ENCODE measurements at places on chromosomes 16 and 17. TPM values are rescaled to one million over a fixed set of nuclear protein-coding genes. Genes with fewer than 3 reads are reported as not detected.

Gene EVI2B
- total RNA-seq = 57.8 TPM

Gene BEAN1
- total RNA-seq = not detected

Gene CCL17
- total RNA-seq = not detected

Gene CACNG3
- total RNA-seq = not detected

Gene PRDM7
- not detected for total RNA-seq

Gene GNGT2
- total RNA-seq = 5.1 TPM

Gene RAB26
- not detected for total RNA-seq

Gene TMEM132E
- total RNA-seq = not detected

Gene C16orf87
- 5.6 TPM for total RNA-seq

DNA sequence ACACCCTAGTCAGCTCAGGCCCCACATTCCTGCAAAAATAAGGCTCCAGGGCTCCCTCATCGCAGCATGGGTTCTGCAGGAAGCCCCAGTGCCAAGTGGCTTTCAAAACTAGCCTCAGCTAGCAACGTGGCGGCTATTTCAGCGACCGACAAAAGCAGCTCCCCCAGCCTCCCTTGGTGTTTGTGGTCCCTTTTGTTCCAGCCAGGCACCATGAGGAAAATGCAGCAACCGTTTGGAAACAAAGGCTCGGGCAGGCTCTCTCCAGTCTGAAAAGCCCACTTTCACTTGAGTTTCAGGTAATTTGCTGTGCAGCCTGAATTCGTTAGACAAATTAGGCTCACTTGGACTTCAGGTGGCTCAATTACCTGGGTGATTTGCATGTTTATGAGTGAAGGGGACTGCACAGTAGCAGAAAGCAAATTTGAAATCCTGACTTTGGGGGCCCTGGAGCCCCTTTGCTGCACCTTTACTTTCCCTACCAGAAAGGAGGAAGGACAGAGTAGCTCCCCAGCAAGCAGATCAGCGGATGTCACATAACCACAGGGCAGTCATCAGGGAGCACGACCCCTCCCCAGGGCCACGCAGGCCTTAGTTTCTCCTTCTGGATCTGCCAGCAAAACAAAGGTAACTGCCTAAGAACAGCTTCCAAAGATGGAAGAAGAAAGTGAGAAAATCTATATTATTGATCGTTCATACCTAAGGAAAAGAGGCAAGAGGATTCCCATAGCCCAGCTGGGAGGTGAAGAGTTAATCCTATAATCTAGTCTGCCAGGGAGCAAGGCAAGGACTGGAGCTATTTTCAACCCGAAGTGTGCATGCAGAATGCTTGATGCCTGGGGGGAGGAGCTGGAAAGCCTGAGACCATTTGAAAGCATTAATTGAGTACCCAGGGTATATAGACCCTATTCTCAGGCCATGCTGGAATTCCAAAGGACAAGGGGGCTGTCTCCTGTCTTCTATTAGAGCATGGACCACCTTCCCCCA lies 143.1 kb upstream of the SDK2 start:
- no peak for DNase-seq

DNA sequence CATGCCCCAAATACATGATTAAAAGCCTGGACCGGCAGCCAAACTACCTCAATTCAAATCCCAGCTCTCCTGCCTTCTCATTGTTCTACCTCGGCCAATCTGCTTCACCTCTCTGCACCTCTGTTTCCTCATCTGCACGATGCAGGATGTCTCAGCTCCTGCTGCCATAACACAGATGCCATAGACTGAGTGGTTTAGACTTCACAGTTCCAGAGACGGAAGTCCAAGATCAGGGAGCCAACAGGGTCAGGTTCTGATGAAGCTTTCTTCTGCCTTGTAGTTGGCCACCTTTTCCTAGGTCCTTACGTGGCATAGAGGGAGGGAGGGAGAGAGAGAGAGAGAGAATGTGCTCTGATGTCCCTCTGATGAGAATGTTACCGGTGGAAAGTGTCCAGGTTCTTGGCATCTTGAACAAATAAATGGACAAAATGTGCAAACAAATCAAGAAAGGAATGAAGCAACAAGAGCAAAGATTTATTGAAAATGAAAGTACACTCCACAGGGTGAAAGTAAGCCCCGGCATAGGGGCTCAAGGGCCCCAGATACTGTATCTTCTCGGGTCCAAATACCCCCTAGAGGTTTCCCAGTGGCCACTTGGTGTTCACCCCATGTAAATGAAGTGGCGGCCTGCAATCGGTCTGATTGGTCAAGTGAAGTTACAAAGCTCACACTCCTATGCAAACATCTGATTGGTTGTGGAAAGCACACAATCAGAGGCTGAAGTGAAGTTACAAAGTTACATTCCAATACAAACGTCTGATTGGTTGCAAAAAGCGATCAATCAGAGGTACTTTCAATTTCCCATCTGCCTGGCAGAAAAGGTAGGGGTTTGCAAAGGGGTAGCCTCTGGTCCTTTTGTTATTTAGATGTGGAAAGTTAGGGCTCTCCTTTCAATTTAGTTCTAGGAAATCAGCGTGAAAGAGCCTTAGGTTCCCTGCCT lies 43.3 kb upstream of the ZCCHC14 start:
- no peak for DNase-seq

DNA sequence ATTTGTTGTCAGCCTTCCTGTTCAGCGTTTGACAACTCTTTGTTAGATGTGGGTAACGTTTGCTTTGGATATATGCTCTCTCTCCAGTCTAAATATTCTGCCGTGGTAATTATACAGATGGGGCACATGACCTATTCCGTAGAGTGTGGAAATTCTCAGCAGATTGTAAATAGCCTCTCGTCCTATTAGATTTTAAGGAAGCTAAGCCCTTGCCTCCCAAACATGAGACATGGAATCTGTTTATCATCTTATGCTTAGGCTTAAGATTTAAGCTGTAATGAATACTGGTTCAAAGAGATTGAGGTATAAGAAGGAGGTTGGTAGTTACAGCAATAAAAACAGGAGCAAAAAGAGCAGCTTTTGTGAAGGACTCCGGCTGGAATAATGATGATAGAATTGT lies 87.4 kb downstream of the RBFOX1 start:
- DNase-seq = no peak

DNA sequence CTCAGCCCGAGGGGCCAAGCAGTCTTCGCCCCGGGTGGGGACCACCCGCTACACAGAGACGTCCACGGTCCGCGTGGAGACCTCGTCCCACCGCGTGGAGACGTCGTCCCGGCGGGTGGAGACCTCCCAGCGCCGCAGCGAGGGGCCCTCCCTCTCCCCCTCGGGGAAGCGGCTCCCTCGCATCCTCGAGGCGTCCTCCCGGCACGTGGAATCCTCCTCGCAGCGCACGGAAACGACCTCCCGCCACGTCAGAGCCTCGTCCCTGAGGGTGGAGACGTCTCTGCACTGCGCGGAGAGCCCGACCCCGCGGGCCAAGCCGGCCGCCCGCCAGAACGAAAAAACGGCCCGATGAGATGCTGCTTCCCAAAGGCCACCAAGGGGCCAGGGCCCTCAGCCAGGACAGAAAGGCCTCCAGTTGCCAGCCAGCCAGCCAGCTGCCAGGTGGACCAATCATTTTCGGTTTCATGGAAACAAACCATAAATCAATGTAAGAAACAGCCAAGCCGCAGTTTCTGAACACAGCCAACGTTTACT lies 424 bp downstream of the C17orf100 start:
- no peak for DNase-seq

- no peak for DNase-seq
Measured at GRCh38 chr16:53717577-53717976, 13.6 kb downstream of the FTO start.

DNA sequence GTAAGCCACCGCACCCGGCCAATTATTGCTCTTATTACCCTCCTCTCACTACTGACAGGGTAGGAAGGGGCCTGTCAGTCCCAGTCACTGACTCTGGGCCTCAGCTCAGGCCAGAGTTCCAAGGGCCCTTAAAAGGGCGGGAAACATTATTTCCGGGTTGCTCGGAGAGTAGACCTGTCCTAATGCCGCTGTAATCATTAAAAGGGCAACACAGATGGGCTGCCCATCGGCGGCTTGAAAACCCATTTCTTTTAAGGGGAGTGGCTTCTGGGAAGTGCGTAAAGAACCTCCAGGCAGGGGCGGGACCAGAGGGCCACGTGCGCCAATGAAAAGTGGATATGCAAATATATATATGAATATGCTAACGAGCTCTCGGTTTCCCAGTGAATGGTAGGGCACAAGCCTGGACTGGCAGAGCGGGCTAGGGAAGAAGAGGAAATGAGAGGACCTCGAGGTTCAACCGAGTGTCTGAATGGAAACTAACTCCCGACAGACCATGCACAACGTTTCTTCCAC lies 26.6 kb downstream of the PIPOX start:
- no peak for DNase-seq

- DNase-seq = no peak
Measured at GRCh38 chr17:14815079-14815478, 450.0 kb downstream of the PMP22 start.

DNA sequence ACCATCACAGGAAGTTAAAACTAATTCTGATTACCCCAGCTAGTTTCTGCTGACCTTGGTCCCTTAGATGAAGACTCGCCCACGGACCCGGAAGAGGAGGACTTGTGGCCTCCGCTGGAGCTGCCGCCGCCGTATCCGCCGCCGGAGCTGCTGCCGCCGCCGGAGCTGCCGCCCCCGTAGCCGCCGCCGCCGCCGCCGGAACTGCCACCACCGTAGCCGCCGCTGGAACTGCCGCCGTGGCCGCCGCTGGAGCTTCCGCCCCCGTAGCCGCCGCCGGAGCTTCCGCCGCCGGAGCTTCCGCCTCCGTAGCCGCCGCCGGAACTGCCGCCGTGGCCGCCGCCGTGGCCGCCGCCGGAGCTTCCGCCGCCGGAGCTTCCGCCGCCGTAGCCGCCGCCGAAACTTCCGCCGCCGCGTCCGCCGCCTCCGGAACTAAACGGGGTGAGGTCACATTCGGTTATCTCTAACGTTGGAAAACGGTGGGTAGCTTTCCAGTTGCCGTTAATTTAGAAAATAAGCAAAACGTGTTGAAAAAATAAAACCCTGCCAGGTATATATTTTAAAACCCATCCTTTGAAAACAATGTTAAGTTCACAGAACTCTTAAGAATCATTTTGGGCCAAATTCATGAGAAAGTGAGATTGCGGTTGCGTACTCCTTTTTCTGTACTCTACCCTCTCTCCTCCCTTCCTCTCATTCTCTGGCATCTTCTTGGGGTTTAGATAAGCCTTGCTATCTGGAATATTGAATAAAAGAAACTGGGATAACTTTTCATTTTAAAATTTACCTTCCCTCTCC lies 3.5 kb downstream of the KRT10 start:
- DNase-seq = peak; percentile 74

DNA sequence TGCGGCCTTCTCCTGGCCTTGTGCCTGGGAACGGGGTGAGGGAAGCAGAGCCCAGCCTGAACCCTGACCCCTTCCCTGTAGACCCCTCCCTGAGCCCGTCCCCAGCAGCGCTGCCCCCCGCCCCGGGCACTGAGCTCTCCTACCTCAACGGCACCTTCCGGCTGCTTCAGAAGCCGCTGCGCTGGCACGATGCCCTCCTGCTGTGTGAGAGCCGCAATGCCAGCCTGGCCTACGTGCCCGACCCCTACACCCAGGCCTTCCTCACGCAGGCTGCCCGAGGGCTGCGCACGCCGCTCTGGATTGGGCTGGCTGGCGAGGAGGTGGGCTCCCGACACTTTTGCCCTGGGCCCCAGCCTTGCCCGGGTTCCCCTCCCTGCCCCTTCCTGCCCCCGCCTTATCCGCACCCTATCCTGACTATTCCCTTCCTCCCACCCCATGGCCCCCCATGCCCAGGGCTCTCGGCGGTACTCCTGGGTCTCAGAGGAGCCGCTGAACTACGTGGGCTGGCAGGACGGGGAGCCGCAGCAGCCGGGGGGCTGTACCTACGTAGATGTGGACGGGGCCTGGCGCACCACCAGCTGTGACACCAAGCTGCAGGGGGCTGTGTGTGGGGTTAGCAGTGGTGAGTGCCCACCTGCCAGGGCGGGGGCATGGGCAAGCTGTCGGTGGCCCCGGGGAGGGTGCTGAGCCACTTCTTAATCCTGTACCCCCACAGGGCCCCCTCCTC lies 62.1 kb downstream of the MRC2 start:
- no peak for DNase-seq

DNA sequence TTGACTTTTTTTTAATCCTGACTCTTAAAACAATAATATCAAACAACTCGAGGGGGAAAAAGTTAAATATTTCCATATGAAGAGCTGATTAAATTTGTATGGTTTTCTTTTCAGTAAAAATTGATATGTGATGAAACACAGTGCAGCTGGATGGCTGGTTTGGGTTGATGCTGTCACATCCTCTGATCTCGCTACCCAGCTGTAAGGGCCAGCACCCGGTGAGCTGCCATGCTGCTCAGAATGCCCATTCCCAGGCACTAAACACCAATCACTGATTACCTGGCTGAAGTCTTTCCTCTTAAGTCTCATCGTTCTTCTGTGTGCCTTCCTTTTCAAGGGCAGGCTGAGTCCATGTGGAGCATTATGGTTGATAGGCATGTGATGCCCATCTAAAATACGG lies 234.3 kb downstream of the IRX3 start:
- no peak for DNase-seq

DNA sequence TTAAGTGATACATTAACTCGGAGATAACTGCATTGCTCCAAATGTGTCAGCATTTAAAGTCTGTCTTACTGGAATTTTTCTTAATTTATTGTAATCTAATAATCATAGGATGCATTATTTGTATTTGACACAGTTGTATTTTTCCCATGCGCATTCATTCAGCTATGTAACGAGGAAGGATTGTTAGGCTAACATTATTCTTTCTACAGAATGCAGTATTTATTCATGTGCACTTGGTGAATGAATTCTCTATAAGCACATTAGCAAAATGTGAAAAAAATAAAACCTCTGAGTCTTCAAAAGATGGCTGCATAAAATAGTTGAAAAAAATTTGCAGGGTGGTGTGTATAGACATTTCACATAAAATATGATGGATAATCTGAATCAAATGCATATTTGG lies 168.6 kb downstream of the CNTNAP4 start:
- DNase-seq = no peak

DNA sequence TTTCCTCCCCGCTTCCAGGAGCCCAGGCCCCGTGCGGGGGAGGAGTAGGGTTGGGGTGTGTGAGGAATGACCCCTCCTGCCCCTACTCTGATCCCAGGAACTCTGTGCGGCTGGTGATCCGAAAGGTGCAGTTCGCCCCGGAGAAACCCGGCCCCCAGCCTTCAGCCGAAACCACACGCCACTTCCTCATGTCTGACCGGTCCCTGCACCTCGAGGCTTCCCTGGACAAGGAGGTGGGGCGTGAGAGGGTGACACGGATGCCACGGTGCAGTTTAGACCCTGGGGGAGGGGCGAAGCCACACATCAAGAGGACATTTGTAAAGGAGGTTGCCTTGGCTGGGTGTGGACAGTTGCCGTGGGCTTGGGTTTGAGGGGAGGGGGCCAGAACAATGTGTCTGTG lies 7.4 kb downstream of the ARRB2 start:
- DNase-seq = no peak

DNA sequence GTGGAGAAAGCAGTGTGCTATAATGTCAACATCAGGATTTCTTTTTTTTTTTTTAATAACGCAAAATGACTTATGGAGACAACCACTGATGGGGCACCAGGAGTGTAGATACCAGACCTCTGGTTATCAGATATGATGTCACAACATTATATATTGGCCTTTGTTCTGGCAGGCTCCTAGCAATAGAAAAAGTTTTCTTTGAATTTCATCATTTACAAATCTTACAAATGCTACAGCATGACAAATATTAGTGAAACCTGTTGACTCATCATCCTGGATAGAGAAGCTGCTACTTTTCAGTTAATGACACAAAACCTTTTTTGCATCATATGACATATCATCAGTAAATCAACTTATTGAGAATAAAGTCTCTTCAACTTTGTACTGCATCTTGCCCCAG lies 6.1 kb downstream of the THUMPD1 start:
- DNase-seq = no peak

GRCh38 chr16:22670551-22671041 lies 143.4 kb upstream of the HS3ST2 start:
- DNase-seq = no peak

GRCh38 chr16:27114006-27114405 lies 47.3 kb downstream of the C16orf82 start:
- no peak for DNase-seq

All from naive thymus-derived CD4-positive, alpha-beta T cell (primary cell).